SJSA1 (cell line): ENCODE measurements at places on chromosomes 1 and 21. TPM values are rescaled to one million over a fixed set of nuclear protein-coding genes. Genes with fewer than 3 reads are reported as not detected.

- no peaks in the 10 kb centered on the region for H3K27me3 ChIP-seq
- no peak for DNase-seq
These were observed 218.0 kb upstream of the KIAA0040 start for GRCh38 chr1:175410560-175410959.

DNA sequence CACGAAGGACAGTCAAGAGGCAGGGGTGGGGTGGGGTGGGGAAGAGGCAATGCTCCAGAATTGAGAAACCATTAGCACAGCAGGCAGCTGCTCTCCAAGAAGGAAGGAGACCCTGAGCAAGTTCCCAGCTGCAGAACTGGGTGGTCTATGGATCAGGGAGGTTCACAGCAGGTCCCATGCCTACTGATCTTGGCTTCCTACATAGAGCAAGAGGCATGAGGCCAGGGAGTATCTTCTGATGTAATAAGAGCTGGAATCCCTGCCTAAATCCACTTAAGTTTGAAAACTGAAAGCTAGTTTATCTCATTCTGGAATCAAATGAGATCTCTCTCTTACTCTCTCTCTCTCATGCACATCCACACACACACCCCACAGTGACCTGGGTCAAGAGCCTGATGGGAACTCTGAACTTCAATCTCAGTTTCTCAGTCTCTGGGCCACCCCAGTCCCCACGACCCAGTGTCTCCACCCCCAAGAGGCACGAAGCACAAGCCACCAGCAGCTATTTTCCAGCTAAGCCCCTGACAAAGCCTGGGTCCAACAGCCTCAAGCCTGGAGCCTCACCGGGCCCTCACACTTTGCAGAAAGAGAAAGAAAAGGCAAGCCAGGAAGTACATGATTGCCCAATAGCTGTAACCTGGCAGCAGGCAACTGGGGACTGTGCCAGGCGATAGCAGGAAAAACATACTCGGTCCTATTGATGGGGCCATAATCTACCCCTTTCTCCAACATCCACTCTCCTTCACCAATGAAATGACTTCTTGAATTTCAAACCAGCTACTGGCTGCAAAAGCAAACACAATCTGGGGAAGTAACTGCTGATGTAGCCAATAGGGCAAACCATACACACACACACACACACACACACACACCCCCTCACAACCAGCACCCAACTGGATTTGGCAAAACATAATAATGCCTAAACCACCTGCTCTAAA, 2.2 kb downstream of the NUAK2 start:
- peaks cover 7% of the 10 kb centered on the region; the same call in 1 of the 2 replicates for H3K36me3 ChIP-seq
- H3K4me3 ChIP-seq: peak overlapping the region; percentile 75; the same call in 1 of the 2 replicates
- H3K27me3 ChIP-seq: no peaks in the 10 kb centered on the region
- H3K27ac ChIP-seq: no peak overlapping the region
- H3K4me1 ChIP-seq: peaks cover 63% of the 10 kb centered on the region
- DNase-seq: no peak

- H3K4me1 ChIP-seq: no peaks in the 10 kb centered on the region
- no peaks in the 10 kb centered on the region for H3K27me3 ChIP-seq
- no peak for DNase-seq
- peaks cover 6% of the 10 kb centered on the region for H3K36me3 ChIP-seq
These were observed 56.7 kb upstream of the SRP9 start for GRCh38 chr1:225720937-225721336.

The COL9A2 gene
- 0.06 and 0.39 TPM in 2 replicates for total RNA-seq

The C1orf105 gene
- total RNA-seq: not detected in 2 replicates

DNA sequence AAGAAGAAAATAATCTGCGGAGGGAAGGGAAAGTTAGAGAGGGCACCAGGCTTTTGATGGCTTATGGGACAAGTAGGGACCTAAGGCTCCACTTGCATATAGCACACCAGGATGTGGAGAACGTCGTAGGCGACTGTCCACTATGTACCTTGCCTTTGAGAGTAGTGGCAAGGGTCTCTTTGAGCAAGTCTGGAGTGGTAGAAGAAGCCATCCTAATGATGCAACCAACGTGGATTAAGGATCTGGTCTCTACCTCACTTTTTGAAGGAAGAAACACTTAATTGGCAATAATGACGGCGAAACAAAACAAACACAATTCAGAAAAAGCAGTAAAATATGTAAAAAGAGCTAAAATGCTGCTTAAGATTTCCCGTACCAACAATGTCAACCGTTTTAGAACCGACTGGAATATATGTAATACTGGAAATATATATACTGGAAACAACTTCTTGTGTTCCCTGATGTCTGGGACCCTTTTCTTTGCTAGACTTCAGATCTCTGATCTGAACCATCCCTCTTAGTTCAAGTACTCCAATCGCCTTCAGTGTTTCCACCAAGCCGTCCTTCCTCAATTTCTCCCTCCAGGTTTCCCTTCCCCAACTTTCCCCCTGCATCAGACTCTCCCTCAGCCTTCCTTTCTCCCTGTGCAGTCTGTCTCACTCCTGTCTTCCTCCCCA, 821 bp upstream of the KHDRBS1 start:
- H3K27me3 ChIP-seq: no peaks in the 10 kb centered on the region
- H3K4me3 ChIP-seq: peak overlapping the region; percentile 96
- H3K4me1 ChIP-seq: peaks cover 19% of the 10 kb centered on the region
- peaks cover 37% of the 10 kb centered on the region for H3K36me3 ChIP-seq

The STPG1 gene
- 16.5 and 17.5 TPM in 2 replicates for total RNA-seq

DNA sequence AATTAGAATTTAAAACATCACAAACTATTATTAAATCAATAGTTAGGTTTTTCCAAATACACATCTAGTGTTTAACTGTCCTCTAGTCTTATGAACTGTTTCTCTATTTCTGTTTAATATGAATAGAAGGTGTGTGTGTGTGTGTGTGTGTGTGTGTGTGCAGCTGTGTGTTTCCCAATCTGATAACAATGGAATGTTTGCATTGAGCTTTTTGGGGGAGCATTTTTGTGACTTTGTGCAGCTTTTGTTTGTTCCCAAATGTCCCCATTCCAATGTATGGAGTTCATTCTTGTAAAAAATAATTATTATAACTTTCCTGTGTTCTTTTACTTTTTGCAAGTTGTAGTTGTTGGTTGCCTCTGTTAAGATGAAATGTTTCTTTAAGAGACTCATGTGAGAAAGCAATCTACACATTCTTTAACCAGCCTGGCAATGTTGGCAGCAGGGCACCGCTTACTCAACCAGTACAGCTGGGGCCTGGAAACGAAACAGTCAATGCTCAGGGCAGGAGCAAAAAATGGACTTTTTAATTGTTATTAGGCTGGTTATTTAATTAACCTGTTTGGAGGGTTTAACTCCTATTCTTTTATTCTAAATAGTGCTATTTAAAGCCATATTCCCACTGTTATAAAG, 354.3 kb downstream of the SRGAP2C start:
- no peak for DNase-seq
- no peaks in the 10 kb centered on the region for H3K36me3 ChIP-seq
- no peak overlapping the region for H3K27ac ChIP-seq

DNA sequence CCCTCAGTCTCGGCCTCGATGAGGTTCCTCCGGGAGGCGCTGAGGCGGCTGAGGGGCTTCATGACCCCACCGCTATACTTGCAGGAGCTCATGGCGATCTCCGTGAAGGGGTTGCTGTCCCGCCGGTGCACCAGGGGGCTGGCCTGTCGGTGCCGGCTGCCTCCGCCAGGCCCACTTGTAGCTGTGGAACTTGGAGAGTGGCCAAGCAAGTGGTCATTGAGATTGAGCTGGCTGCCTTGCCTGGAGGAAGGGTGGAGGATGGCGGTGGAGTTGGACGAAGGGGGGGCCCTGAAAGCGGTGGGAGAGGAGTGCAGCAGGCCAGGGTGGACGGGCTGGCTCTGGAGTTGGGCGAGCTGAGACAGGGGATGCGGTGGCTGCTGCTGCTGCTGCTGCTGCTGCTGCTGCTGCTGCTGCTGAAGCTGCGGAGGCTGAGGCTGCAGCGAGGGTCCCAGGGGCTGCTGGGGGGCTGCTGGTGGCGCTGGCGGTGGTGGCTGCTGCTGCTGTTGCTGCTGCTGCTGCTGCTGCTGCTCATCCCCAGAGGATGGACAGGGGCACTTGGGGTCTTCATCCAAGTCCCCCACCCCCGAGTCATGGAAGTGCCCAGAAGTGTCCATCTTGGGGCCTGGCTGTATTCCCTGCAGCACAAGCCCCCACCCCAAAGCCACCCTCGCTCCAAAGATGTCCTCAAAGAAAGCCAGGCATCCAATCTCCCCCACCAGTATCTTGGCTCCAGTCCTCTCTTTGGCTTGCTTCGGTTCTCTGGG, 548 bp downstream of the KCNN3 start:
- no peak overlapping the region for H3K27ac ChIP-seq
- H3K4me3 ChIP-seq: no peak overlapping the region
- peaks cover 41% of the 10 kb centered on the region for H3K4me1 ChIP-seq
- peak; percentile 57 for DNase-seq

- DNase-seq: peak; percentile 77
- peaks cover 39% of the 10 kb centered on the region for H3K4me1 ChIP-seq
- H3K4me3 ChIP-seq: no peak overlapping the region
- H3K27ac ChIP-seq: peak overlapping the region; percentile 88
- H3K27me3 ChIP-seq: no peaks in the 10 kb centered on the region
These were observed 534.4 kb upstream of the CAMK1G start for GRCh38 chr1:209048941-209049669.

- H3K27ac ChIP-seq: peak overlapping the region; percentile 79
- no peaks in the 10 kb centered on the region for H3K27me3 ChIP-seq
These were observed 1.3 kb upstream of the PCBP3 start for GRCh38 chr21:45642122-45642813.
